ENCODE measurements at places on chromosomes 6 and 20. TPM values are rescaled to one million over a fixed set of nuclear protein-coding genes. Genes with fewer than 3 reads are reported as not detected.
A peak's percentile ranks its signal among the peaks of the same experiment; 100 is the strongest.

The PCED1A gene
- total RNA-seq: 69.7 TPM

The GHRH gene
- not detected for total RNA-seq

The SIRPB1 gene
- 7.8 TPM for total RNA-seq

The PDCD2 gene
- total RNA-seq: 57.1 TPM

GRCh38 chr6:18600255-18600654, 213.1 kb downstream of the RNF144B start:
- peaks cover 3% of the 10 kb centered on the region for H3K27me3 ChIP-seq
- H3K4me1 ChIP-seq: no peaks in the 10 kb centered on the region
- no peaks in the 10 kb centered on the region for H3K36me3 ChIP-seq
- no peak overlapping the region for H3K4me3 ChIP-seq

- H3K4me1 ChIP-seq: no peaks in the 10 kb centered on the region
- no peak overlapping the region for H3K27ac ChIP-seq
- H3K4me3 ChIP-seq: no peak overlapping the region
- no peak for DNase-seq
- H3K36me3 ChIP-seq: no peaks in the 10 kb centered on the region
Observed at GRCh38 chr20:43846516-43846905, 68.1 kb upstream of the TOX2 start.

DNA sequence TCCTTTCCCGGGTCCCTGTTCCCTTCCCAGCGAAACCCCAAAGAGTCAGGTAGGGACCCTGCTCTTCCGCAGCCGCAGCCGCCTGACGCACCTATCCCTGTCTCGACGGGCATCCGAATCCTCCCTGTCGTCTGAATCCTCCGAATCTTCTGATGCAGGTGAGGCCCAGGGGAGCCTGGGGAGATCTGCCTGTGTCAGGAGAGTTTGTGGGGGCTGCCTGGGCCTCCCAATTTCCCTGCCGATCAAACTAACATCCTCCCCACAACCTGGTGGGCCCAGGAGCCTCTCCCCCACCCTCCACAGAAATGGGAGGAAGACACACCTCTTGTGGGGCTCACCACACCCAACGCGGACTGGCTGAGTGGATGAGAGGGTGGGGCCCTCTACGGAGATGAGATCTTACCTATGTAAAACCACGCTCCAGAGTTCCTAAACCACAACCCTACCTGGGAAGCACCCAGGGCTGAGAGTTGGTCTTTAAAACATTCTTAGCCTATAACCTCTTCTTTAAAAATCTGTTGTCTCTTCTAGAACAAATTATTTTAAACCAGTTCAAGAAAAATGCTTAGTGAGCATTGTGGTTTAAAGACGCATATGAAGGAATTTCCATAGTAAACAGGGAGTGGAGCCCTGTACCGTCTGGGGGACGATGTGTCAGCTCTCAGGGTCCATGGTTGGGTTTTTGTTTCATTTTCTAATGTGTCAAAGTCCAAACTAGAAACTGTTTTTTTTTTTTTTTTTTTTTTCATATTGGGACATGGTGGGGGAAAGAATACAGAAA, 1.7 kb downstream of the CDC25B start:
- no peaks in the 10 kb centered on the region for H3K27me3 ChIP-seq
- DNase-seq: peak; percentile 83
- H3K36me3 ChIP-seq: peaks cover 43% of the 10 kb centered on the region
- H3K4me1 ChIP-seq: peaks cover 69% of the 10 kb centered on the region
- peak overlapping the region; percentile 96 for H3K4me3 ChIP-seq

DNA sequence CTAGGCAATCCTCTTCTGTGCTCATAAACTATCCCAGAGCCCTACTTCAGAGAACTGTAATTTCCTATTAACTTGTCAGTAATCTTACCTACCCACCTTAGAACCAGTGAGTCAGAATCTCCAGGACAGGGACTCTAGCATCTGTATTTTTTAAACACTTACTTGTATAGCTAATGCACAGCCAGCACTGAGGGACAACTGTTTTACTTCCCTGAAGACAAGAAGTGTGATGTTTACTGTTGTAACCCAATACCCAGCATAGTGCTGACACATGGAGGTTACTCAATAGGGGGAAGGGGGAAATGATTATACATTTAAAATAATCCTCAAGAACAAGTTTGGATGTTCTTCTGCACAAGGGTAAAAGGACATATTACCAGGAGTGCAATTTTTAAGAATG, 130.8 kb downstream of the BTBD9 start:
- DNase-seq: no peak
- H3K36me3 ChIP-seq: no peaks in the 10 kb centered on the region
- H3K4me1 ChIP-seq: no peaks in the 10 kb centered on the region
- no peak overlapping the region for H3K4me3 ChIP-seq
- no peak overlapping the region for H3K27ac ChIP-seq

- DNase-seq: no peak
- peaks cover 80% of the 10 kb centered on the region for H3K36me3 ChIP-seq
- no peak overlapping the region for H3K27ac ChIP-seq
Observed at GRCh38 chr20:3195590-3196237, 8.8 kb downstream of the DDRGK1 start.

GRCh38 chr6:144606083-144606482, 320.9 kb downstream of the UTRN start:
- no peak for DNase-seq
- H3K36me3 ChIP-seq: no peaks in the 10 kb centered on the region
- peaks cover 14% of the 10 kb centered on the region for H3K4me1 ChIP-seq
- no peak overlapping the region for H3K27ac ChIP-seq

DNA sequence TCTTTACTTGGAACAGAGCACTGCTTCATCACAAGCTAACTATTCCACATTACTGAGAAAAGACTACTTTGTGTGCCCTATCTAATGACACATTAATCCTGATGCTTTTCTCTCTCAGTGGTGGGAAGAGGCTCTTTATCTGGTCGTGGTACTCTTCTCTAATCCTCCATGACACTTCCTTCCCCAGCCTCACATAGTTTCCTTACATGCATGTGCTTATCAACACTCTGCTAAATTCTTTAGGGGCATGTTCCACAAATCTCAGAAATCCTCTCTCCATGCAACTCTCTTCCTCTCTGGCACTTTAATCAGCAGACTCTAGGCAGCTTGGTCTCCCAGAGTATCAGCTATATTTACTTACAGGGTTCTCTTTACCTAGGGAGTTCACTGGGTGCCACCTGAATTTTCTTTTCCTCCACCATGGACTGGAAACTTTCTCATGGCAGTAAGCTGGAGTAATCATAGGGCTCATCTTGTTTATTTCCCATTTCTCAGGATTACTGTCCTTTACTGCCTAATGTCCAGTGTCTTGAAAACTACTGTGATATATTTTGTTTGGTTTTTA, 27.0 kb upstream of the SLC22A2 start:
- no peaks in the 10 kb centered on the region for H3K36me3 ChIP-seq
- H3K4me1 ChIP-seq: no peaks in the 10 kb centered on the region
- DNase-seq: no peak
- H3K27ac ChIP-seq: no peak overlapping the region

- H3K36me3 ChIP-seq: no peaks in the 10 kb centered on the region
- DNase-seq: no peak
- no peaks in the 10 kb centered on the region for H3K27me3 ChIP-seq
- no peak overlapping the region for H3K27ac ChIP-seq
- H3K4me3 ChIP-seq: no peak overlapping the region
- H3K4me1 ChIP-seq: no peaks in the 10 kb centered on the region
Observed at GRCh38 chr20:32605167-32605656, 20.1 kb upstream of the NOL4L start.

- no peak overlapping the region for H3K4me3 ChIP-seq
- no peak overlapping the region for H3K27ac ChIP-seq
- H3K4me1 ChIP-seq: peaks cover 41% of the 10 kb centered on the region
- no peak for DNase-seq
Observed at GRCh38 chr6:148758492-148758891, 11.7 kb downstream of the UST start.

DNA sequence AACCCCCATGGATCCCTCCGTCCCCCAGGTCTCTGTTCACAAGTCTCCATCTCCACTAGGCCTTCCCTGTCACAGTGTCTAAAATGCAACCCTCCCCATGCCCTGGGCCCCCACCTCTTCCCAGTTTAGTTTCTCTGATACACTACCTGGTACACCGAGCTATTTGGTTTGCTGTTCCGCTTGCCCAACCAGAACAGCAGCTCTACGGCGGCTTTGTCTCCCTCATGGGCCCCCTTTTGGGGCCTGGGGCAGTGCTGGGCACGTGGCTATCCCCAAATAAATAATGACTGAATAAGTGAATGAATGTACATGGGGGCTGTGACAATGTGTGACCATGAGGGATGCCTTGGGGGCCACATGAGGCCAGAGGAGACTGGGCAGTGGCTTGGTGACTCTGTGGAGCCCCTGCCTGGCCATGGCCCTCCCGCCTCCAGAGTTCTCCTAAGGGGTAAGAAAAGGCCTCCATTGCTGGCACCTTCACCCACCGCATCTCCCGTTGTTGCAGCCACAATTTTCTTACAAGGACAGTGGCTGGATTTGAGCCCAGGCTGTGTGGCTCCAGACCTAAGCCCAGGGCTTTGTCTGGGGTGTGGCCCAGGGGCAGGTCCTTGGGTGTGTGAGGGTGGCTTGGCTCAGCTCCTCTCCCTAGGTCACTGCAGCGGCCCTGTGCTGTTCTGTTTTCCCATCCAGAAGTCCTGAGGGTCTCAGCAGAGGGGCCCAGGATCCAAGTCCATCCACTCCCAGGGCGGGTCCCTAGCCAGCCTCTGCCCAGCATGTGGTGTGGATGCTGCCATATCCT, 408.5 kb upstream of the SULF2 start:
- H3K27ac ChIP-seq: no peak overlapping the region
- DNase-seq: no peak
- no peak overlapping the region for H3K4me3 ChIP-seq
- no peaks in the 10 kb centered on the region for H3K4me1 ChIP-seq

- no peaks in the 10 kb centered on the region for H3K36me3 ChIP-seq
- no peak overlapping the region for H3K4me3 ChIP-seq
- H3K27me3 ChIP-seq: peaks cover 90% of the 10 kb centered on the region
- H3K4me1 ChIP-seq: peaks cover 9% of the 10 kb centered on the region
- H3K27ac ChIP-seq: no peak overlapping the region
- no peak for DNase-seq
Observed at GRCh38 chr6:10384091-10384609, 30.7 kb downstream of the TFAP2A start.

Measured in CD4-positive, alpha-beta T cell (primary cell).